ENCODE measurements at places on chromosomes 2 and 18. TPM values are rescaled to one million over a fixed set of nuclear protein-coding genes. Genes with fewer than 3 reads are reported as not detected.

DSEL gene
- 9.4 TPM for total RNA-seq

MYOM1 gene
- 2.1 TPM for total RNA-seq

ADNP2 gene
- 13.5 TPM for total RNA-seq

CEP76 gene
- total RNA-seq = 18.9 TPM

- H3K4me1 ChIP-seq = no peaks in the 10 kb centered on the region
- DNase-seq = no peak
- no peak overlapping the region for H3K27ac ChIP-seq
Observed at GRCh38 chr18:37270038-37270665, 295.4 kb downstream of the CELF4 start.

DNA sequence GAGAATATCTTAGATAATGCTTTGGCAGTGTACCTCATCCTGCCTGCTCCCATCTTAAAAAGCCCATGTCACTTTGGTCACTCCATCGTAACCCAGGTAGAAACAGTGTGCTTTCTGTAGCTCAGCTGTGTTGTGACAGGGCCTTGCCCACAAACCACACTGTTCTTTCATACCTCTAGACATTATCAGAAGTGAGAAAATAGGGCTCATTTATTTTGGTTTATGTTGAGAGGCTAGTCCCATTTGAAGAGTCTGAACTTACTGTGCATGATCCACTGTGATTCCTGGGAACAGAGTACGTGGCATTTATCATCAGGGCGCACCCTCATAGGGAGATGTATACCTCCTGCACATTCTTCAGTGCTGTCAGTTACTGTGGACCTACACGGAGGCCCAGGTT is 69.7 kb downstream of the FEZ2 start:
- H3K27me3 ChIP-seq = no peaks in the 10 kb centered on the region
- H3K36me3 ChIP-seq = peaks cover 34% of the 10 kb centered on the region
- no peak overlapping the region for H3K4me3 ChIP-seq

GRCh38 chr18:28960146-28960545 is 783.2 kb upstream of the CDH2 start:
- DNase-seq = no peak
- H3K27ac ChIP-seq = no peak overlapping the region
- H3K4me1 ChIP-seq = no peaks in the 10 kb centered on the region
- H3K4me3 ChIP-seq = no peak overlapping the region
- H3K36me3 ChIP-seq = no peaks in the 10 kb centered on the region

- no peak overlapping the region for H3K4me3 ChIP-seq
- peaks cover 5% of the 10 kb centered on the region for H3K4me1 ChIP-seq
- no peaks in the 10 kb centered on the region for H3K27me3 ChIP-seq
- H3K36me3 ChIP-seq = no peaks in the 10 kb centered on the region
- H3K27ac ChIP-seq = no peak overlapping the region
- no peak for DNase-seq
Observed at GRCh38 chr2:63734510-63734909, 107.2 kb upstream of the UGP2 start.

- no peaks in the 10 kb centered on the region for H3K27me3 ChIP-seq
- no peak for DNase-seq
- H3K27ac ChIP-seq = no peak overlapping the region
- no peak overlapping the region for H3K4me3 ChIP-seq
Observed at GRCh38 chr2:20781656-20782265, 41.1 kb downstream of the LDAH start.

GRCh38 chr2:238571661-238572372 is 145.1 kb downstream of the ASB1 start:
- H3K4me1 ChIP-seq = peaks cover 25% of the 10 kb centered on the region
- H3K36me3 ChIP-seq = no peaks in the 10 kb centered on the region
- H3K27me3 ChIP-seq = no peaks in the 10 kb centered on the region
- peak overlapping the region; percentile 35 for H3K27ac ChIP-seq

DNA sequence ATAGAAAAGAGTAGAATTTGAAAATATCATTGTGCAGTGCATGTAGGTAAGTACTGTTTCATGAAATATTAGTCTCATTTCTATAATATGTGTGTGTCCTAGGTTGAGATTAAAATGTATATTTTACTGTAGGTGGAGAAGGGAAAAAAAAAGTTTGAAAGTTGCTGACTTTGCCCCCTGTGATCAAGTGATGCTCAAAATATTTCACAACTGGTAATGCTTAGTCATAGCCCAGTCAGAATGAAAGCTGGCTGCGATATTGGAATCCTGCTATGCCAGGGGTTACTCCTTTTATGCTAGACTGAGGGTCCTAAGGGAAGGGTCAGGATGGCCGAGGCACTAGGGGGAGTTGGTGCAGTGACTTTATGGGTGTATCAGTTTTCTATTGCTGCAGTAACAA is 19.5 kb upstream of the CFAP36 start:
- DNase-seq = no peak
- H3K27me3 ChIP-seq = no peaks in the 10 kb centered on the region
- H3K4me3 ChIP-seq = no peak overlapping the region
- H3K36me3 ChIP-seq = no peaks in the 10 kb centered on the region

- H3K27me3 ChIP-seq = no peaks in the 10 kb centered on the region
- no peak for DNase-seq
- H3K4me3 ChIP-seq = no peak overlapping the region
- peak overlapping the region; percentile 42 for H3K27ac ChIP-seq
Observed at GRCh38 chr18:59547581-59548182, 149.5 kb downstream of the CCBE1 start.

DNA sequence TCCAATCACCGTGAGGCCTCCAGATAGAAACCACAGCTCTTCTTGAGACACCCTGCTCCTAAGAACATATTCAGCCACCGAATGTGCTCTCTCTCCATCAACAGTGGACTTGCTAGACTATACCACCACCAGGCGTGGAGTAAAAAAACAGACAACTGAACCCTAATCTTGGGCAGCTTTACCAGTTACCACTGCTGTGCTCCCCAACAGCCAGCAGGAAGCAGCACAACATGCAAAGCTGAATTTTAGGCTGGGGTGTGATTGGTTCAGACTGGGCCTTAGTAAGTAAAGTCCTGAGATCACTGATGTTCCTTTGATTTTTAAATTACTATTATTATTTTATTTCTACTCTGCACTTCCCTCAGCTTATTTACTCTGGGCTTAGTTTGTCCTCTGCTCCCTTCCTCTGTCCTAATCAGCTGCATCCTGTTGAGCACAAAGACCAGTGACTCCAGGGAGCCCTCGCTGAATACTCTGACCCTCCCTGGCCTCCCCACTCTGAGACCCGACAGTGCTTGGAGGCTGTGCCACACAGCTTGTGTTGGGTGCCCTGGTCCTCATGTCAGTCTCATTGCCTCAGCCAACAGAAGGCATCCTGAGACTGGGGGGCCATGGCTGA is 21.9 kb downstream of the MRPL35 start:
- no peaks in the 10 kb centered on the region for H3K27me3 ChIP-seq
- H3K27ac ChIP-seq = no peak overlapping the region
- peaks cover 25% of the 10 kb centered on the region for H3K4me1 ChIP-seq
- H3K36me3 ChIP-seq = no peaks in the 10 kb centered on the region
- no peak overlapping the region for H3K4me3 ChIP-seq

- no peak for DNase-seq
- H3K4me3 ChIP-seq = no peak overlapping the region
- no peaks in the 10 kb centered on the region for H3K36me3 ChIP-seq
- H3K27ac ChIP-seq = no peak overlapping the region
- no peaks in the 10 kb centered on the region for H3K4me1 ChIP-seq
Observed at GRCh38 chr18:51235009-51235789, 37.7 kb upstream of the MEX3C start.
